Renal cortical epithelial cell (primary cell): ENCODE measurements at places on chromosomes 2 and 18.

DNA sequence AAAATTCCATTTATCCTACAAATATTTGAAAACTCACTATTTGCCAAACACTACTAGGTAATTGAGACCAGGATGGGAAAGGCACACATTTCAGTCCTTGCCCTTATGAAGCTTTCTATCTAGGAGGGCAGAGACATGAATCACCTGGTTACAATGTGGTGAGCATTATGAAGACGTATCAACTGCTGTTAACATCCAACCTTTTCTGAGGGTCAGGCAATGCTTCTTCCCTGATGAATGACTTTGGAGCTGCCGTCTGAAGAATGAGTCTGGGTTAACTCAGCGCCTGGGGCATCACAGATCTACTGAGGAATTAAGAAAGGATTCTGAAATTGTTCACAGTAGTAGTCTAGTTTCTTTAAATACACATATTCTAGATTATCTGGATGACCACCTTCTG, 62.1 kb upstream of the NOSTRIN start:
- DNase-seq: peak; percentile 12

GRCh38 chr2:234329202-234329960, 167.5 kb downstream of the ARL4C start:
- no peak for DNase-seq

- DNase-seq: peak; percentile 17
These were observed 143.7 kb downstream of the ATL2 start for GRCh38 chr2:38233231-38233983.

GRCh38 chr2:200090683-200091082, 135.3 kb downstream of the MAIP1 start:
- DNase-seq: no peak

- DNase-seq: peak; percentile 28
These were observed 33.8 kb downstream of the ACVR1 start for GRCh38 chr2:157842106-157842879.
